Muscle of leg (tissue), 16 donors: ENCODE measurements at places on chromosomes 2 and 18. TPM values are rescaled to one million over a fixed set of nuclear protein-coding genes. Genes with fewer than 3 reads are reported as not detected.

Gene GAL3ST2
- 0.33 TPM for polyA plus RNA-seq

Gene CFAP221
- 0.82 TPM for polyA plus RNA-seq

Gene KCNF1
- polyA plus RNA-seq: 5.5 TPM

Gene ABCG5
- polyA plus RNA-seq: not detected

Gene SERPINB12
- 0.32 TPM for polyA plus RNA-seq

Gene TLX2
- not detected for polyA plus RNA-seq

Gene MEIS1
- 8.9 TPM for polyA plus RNA-seq

Gene XDH
- polyA plus RNA-seq: 0.03 TPM

Gene ETAA1
- 13.1 TPM for polyA plus RNA-seq

Gene RAB6D
- 1.8 TPM for polyA plus RNA-seq
